ENCODE measurements at places on chromosomes 6 and 20. TPM values are rescaled to one million over a fixed set of nuclear protein-coding genes. Genes with fewer than 3 reads are reported as not detected.

DNA sequence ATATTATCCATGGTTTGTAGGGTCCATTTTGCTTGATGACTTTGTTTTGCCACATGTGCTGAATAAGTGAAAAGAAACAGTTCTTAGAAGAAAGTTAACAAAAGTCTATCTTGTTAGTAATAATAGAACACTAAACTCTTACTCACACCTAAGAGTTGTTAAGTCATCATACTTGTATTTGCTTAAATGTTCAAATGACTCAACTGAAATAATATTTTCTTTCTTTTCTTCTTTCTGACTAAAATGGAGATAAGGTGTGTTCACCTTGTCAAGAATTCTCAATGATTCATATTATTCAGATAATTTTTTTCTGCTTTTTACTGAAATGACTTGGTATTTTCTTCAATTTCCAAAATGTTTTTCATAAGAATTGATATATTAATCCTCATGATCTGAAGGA lies 327.2 kb downstream of the HTR1B start:
- H3K27me3 ChIP-seq: no peaks in the 10 kb centered on the region
- no peak overlapping the region for H3K4me3 ChIP-seq
- no peak for DNase-seq
- no peaks in the 10 kb centered on the region for H3K36me3 ChIP-seq

DNA sequence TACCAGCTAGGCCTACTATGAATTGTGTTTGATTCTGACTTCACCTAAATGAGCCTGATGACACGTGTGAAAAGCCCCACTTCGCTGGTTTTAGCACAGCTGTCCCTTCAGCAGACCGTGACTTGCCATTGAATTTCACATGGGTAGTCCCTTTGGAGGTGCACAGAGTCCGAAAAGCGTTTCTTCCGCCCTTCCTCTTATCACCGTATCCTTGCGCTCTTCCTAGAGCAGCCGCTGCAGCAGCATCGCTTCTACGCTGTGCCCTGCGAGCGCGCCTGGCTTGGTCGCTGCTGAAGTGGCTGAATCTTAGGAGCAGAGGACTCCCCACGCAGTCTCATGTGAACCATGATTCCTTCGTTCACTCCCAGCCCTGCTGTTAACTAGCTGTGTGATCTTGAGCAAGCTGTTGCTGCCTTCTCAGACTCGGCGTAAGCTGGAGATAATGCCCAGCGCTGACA lies 127.0 kb downstream of the PACRG start:
- H3K27me3 ChIP-seq: no peaks in the 10 kb centered on the region
- H3K4me3 ChIP-seq: no peak overlapping the region
- no peak for DNase-seq
- no peaks in the 10 kb centered on the region for H3K4me1 ChIP-seq
- H3K36me3 ChIP-seq: no peaks in the 10 kb centered on the region

CNR1 gene
- 33.8 TPM for total RNA-seq

DNA sequence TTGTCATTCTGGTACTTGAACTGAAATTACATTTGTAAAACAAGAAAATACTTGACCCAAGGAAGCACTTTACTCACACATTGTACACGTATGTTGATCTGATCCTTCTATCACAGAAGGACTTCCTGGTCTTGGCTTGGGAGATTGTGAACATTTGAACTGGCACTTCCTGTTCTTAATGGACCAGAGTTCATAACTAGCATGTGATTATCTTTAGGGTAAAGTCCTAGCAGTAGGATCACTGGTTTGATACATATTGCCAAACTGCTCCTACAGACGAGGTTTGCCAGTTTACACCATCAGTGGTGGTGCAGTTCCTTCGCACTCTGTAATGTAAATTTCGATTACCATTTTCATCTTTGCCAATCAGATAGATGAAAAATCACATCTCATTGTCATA lies 12.7 kb downstream of the HECA start:
- DNase-seq: no peak
- H3K27me3 ChIP-seq: no peaks in the 10 kb centered on the region
- peaks cover 12% of the 10 kb centered on the region for H3K4me1 ChIP-seq

PLA2G7 gene
- total RNA-seq: 0.80 TPM

PLAGL2 gene
- 27.0 TPM for total RNA-seq

DNA sequence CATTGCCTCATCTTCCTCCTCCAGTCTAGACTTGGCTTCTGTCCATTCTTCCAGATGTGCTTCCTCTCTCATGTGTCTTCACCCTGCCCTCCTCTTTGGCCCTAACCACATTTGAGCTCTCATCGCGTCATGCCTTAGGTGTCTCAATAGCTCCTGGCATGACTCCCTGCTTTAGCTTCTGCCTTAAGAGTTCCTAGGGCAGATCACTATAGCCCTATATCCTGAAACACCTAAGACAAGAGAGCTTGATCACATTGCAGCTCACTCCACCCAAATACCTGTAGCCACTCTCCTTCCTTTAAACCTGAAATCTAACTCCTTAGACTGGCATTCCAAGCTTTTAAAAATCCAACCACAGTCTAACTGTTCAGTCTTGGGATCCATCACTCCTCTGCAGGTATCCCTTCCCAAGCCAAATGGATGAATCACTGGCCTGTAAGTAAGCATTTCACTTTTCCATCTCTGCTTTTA lies 69.0 kb upstream of the STXBP5 start:
- H3K27ac ChIP-seq: no peak overlapping the region
- no peaks in the 10 kb centered on the region for H3K4me1 ChIP-seq
- DNase-seq: no peak

C6orf118 gene
- total RNA-seq: not detected

DNA sequence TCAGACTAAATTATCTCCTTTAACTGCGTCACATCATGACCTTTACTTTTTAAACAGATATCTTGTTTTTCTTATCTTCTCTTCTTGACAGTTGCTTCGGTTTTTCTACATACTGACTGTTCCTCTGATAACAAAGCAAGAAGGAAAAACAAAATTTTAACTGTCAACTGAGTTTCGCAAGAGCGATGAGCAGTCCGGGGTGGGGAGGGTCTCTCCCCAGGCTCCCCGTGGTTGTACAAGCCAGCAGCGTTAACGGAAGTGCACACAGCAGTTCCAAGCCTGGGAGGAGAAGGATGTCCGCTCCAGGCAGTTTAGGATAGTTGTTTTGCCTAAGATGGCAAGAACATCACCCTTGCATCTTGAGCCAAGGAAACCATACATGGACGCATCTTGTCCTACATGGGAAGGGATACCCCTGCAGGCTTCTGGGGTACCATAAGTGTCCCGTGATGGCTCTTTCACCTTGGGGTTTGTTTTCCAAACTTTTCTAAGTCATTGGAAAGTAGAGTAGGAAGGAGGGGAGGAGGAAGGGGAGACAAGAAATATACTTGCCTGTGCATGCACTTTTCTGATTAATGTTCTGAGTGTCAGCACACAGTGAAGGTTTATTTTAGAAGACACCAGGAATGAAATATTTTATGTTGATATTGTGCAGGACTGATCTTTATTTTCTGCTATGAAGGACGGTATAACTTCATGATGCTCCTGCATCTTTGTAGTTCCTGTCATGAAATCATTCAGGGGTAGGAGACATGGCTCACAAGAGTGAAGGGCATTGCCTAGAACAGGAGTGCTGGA lies 20.8 kb downstream of the SLC24A3 start:
- no peak overlapping the region for H3K4me3 ChIP-seq
- no peaks in the 10 kb centered on the region for H3K27me3 ChIP-seq
- no peaks in the 10 kb centered on the region for H3K36me3 ChIP-seq
- DNase-seq: no peak

DNA sequence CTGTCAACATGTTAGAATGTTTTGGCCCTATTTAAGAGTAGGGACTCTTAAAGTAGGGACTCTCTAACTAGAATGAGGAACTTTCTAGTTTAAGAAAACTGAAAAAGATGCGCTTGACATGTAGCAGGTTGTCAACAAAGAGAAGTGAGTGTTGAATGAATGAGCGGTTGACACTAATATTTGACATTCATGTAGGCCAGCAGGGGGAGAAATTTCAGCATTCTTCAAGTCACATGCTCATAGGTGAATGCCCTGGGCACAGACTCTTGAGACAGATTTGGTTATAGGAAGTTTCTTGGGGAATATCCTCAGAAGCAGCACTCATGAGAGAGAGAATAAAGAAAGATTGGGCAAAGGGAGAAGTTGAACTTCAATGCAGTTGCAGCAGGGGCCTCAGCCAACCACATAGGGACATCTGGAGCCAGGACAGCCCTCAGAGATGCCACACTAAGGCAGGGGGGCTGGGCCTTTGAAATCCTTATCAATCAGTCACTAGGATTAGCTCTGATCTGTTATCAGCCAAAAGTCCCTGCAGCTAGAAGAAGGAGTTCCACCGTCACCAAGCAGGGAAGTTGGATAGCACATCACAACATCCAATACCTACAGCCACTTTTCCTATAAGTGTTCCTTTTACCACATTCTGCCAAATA lies 145.1 kb upstream of the FKBP1C start:
- H3K36me3 ChIP-seq: no peaks in the 10 kb centered on the region
- H3K27ac ChIP-seq: no peak overlapping the region
- no peaks in the 10 kb centered on the region for H3K4me1 ChIP-seq
- H3K4me3 ChIP-seq: no peak overlapping the region
- no peaks in the 10 kb centered on the region for H3K27me3 ChIP-seq

All from Peyer's patch (tissue), 4 donors.